Nephron progenitor cell (in vitro differentiated cells): ENCODE measurements at places on chromosomes 12 and 14.
A peak's percentile ranks its signal among the peaks of the same experiment; 100 is the strongest.

DNA sequence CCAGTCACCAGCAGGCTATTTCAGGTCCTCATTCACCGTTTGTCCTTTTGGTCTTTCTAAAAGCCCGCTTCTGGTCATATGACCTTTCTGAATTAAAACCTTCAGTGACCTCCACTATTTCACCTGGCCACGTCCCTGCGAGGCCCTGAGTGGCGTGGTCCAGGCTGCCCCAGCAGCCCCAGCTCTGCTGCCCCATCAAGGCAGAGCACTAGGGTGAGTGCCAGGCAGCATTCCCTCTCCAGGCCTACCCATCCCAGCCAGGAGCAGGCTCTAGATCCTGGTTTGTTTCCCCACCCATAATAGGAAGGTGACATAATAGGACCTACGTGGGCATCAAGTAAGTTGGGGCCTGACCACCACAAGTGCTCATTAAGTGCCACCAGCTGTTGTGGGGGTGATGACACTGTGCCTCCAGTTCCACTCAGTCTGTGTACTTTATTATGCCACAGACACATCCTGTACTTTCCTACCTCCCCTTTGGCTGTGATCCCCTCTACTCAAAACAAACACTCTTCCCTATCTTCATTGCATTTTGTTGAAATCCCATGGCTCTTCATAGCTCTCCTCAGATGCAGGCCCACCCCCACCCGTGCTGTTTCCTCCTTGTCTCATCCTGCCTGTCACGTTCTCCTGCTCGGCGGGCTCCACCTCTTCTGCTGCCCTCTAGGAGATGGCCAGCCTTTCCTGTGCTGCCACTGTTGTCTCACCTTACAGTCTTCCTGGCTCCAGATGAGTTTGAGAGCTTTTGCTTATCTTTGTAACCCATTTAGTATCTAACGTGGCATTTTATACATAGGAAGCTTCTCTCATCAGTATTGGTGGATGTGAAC is 21.4 kb downstream of the CKB start:
- DNase-seq, result no peak

- no peak for DNase-seq
Measured at GRCh38 chr12:51972422-51972812, 20.9 kb downstream of the ACVR1B start.

- peak; percentile 92 for DNase-seq
Measured at GRCh38 chr12:124939421-124940142, 25.1 kb upstream of the UBC start.

- no peak for DNase-seq
Measured at GRCh38 chr14:102778338-102779083, 1.3 kb downstream of the TRAF3 start.

DNA sequence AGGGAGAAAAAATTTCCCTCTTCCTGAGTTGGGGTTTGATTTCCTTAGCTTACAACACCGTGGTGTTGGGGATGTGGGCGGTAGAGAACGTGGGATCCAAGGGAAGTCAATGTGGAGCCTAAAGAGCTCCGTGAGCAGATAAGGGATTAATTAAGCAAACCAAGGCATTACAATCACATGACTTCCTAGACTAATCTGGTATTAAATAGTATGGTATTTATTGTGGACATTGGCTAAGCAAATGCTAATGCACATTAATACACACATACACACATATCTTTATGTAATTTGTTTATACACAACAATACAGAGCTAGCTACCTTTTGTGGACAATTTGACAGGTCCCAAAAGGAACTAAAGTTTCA is 791 bp upstream of the RNF41 start:
- DNase-seq, result no peak

GRCh38 chr12:101939856-101940265 is 62.5 kb downstream of the DRAM1 start:
- peak; percentile 60 for DNase-seq

DNA sequence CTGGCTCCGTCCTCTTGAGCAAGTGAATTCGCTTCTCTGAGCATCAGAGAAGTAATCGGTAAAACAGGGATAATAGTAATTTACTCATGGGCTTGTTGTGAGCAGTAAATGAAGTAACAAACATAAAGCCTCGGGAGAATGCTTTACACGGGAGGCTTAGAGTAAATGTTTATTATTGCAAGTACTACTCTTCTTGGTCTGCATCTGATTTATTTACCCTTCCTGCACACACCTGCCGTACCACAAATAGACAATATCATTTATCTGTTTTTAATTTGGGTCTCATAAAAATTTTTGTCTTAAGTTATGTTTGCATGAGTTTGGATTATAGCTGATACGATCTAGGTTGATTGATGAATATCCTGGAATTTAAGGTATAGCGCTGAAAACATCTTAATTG is 7.8 kb upstream of the COL2A1 start:
- no peak for DNase-seq

GRCh38 chr12:76552343-76552938 is 7.1 kb downstream of the OSBPL8 start:
- no peak for DNase-seq

DNA sequence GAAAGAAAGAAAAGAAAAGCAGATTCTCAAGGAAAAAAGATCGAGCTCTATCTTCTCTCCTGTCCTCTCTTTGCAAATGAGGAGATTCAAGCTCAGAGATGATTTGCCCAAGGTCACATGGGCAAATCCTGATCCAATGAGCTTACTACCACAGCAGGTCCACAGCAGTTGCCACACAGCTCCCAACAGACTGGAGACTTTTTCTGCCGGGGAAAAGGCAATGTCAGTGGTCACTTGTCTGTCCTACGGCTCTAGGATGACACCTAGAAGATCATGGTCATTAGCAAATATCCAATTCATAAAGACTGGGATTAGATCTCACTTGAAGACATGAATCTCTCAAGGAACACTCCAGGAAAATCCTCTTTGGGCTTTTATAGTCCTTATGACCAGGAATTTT is 58.8 kb downstream of the TTC7B start:
- DNase-seq, result no peak

DNA sequence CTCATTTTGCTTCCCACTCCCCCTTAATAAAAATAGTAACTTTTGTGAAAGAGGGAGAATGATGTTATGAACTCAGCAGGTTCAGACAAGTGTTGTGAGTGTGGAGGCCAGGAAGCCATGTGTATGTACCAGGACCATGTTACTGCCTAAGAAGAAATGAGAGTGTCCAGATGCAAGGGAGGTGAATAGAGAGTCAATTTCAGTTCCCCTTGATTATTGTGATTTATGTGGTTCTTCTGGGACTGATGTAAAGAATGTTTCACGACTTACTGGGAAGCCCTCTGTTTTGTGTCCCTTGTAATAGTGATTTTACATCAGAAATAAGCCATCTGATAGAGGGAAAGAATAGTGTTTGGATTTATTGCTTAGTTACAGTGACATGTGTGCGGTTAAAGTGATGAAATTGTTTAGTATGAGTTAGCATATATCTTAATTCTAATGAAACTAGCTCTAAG is 32.5 kb downstream of the FBXO34 start:
- DNase-seq, result no peak

DNA sequence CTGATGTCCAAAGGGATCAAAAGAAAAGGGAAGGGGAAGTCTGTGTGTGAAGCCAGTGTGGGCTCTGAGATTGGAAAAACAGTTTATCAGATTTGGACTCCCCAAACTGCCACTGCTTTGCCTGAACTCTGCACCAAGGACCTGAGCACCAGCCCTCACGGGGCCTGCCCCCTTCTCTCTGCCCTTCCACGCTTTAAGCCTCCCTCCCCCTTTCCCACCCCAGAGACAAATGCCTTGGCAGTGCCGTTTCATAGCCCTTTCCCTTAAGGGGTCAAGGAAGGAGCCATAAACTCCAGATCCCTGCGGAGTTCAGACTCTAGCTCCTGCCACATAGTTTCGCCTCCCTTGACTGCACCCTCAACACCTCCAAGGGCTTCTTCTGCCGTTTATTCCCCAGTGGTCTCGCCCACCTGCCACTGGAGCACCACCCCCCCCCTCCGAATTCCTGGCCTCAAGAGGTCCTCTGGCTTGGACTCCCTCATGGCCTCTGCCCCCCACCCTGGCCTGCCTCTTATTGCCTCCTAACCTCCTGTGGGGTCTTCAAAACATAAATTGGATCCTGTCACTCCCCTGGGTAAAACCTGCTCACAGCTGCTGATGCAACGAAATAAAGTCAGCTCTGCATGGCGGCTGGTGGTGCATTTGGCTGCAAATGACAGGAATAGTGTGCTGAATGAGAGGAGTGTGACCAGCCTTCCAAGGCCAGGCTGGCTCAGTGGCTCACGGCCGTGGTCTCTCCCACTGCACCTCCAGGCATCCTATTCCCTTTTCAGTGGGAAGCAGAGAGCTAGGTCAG is 18.8 kb downstream of the SLC25A29 start:
- no peak for DNase-seq
